ENCODE measurements at places on chromosomes 3 and 15. TPM values are rescaled to one million over a fixed set of nuclear protein-coding genes. Genes with fewer than 3 reads are reported as not detected.

DNA sequence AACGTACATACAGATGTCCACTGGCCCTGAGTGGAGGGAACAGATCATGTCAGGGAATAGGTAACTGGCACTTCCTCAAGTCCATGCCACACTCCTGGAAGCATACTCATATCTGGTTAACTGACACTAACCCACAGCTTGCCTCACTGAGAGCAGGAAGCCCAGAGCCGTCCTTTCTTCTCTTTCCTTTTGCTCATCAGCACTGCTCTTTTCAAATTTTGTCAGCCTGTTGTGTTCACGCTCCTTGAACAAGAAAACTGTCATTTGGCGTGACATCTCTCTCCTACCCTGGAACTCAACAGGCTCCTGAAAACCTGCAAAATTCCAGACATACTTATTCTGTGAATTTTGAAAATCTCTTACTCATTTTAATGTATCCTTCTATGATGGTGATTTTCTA lies 360.2 kb downstream of the MAGI1 start:
- DNase-seq = no peak

DNA sequence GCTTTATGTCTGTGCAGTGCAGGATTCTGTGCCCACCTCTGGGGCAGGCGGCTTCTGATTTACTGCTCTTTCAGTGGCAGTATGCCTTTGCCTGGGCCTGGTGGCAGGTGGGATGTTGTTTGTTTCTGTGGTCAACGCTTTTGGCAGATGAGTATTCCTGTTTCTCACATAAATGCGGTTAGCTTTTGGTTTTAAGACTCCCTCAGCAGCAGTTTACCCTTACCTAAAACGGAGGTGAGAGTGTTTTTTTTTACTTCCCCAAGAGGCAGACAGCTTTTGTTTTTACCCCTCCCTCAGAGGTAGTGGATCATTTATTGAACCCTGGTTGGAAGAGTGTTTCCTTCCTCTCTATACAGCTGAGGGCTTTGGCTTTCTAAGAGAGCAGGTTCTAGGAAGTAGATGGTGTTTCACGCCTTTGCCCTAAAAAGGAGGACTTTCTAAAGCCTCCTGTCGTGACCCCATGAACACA lies 134.1 kb upstream of the PLSCR5 start:
- DNase-seq = no peak

Gene AHSG
- total RNA-seq = not detected

Gene CHRNA7
- total RNA-seq = 2.3 TPM

GRCh38 chr3:134603480-134603879 lies 47.3 kb downstream of the KY start:
- DNase-seq = no peak

DNA sequence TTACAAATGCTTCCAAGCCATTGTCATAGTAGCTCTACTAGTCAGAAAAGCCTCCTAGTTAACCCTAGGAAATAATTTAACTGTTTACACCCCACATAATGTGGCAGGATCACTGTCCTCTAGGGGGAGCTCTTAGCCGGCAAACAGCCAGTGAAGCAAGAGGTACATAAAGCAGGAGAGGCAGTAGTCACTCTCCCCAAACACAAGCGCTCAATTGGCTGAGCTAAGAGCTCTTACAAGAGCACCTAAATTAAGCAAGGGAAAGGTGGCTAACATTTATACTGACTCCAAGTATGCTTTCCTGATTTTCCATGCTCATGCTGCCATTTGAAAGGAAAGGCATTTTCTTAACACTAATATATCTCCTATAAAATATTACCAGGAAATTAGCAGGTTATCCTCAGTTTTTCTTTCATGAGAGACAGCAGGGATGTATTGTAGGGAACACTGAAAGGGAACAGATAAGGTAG lies 37.6 kb downstream of the NCEH1 start:
- DNase-seq = no peak

- no peak for DNase-seq
Measured at GRCh38 chr15:56176996-56177395, 66.7 kb downstream of the RFX7 start.

Gene COL6A5
- total RNA-seq = not detected

Gene UACA
- 68.5 TPM for total RNA-seq

GRCh38 chr3:24224666-24225384 lies 269.8 kb downstream of the THRB start:
- DNase-seq = no peak

Gene TMEM108
- 0.98 TPM for total RNA-seq

DNA sequence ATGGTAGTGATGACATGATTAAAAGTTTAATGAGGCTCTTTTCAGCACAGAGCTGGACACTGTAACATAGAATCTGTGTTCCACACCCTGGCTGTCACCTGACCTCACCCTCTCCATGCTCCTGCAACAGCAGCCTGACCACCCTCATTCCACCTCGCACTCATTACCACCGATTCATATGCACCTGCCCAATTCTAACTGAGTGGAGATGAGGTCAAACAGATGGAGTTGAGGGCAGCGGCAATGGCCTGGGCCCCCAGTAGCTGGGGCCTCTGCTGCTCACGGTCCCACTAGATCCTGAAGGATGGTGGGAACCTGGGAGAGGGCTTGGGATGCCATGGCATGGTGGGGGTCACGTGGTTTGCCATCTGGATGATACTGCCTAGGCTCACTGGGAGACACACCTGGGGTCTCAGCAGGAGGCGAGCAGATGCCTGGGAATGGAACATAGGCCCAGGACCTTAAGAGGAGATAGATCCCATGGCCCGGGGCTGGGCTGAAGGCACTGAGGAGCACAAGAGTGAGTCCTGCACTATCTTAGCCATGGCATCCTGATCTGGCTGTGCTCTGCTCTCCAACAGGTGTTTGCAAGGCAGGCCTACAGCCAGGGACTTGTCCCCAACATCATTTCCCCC lies 1.3 kb downstream of the SCN5A start:
- DNase-seq = no peak

- DNase-seq = no peak
Measured at GRCh38 chr3:156017352-156018030, 102.9 kb upstream of the KCNAB1 start.

Gene SPRED1
- 22.3 TPM for total RNA-seq

GRCh38 chr15:38474155-38474757 lies 20.3 kb downstream of the FAM98B start:
- no peak for DNase-seq

DNA sequence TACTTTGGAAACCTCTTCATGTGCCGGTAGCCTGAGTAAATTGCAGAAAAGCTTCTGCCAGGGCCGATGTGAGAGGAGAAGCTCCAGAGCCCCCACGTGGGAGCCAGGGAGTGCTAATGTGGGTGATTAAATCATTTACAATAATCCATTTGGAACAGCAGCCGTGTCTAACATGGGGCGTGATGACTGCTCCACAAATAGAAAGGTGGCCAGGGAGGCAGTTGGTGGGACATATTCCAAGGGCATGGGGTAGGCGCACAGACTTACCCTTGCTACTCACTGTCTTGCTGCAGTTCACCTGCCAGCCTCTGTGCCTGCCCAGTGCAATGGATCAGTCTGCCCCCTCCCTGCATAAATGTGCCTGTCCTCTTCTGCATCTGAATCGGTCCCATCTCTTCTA lies 39.3 kb upstream of the INSYN1 start:
- no peak for DNase-seq

Gene GOLGA8T
- not detected for total RNA-seq

Gene DNAJC19
- total RNA-seq = 39.8 TPM

GRCh38 chr3:196175722-196176121 lies 35.5 kb downstream of the ZDHHC19 start:
- DNase-seq = no peak

Gene GRM7
- total RNA-seq = 1.1 TPM

DNA sequence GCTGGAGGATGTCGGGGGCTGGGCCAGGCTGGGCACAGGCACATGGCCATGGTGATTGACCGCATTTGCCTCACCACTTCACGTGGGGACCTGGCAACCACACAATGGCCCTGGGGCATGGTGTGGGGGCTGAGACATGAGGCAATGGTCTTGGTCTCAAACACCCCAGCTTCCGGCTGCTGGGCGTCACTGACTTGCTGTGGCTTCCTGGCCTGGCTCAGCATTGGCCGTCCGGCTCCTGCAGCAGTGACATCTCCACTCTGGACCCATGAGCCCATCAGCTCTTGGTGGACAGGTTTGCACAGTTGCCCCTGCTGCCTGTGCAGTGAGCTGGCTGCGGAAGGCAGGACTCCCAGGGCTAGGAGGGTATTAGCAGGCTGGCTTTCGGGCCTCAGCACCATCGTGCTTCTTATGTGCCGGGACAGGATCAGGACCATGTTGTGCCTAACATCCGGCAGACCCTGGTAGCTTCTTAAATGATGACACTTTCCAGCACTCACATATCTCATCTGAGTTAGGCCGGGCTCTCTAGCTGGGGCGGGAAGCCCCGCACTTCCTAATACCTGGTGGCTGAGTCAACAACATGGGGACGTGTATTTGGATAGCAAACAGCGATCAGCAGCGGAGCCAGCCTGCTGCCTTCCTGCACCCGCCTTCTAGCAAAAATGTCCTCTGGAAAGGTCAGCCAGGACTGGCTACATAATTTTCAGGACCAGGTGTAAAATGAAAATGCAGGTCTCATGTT lies 34.1 kb downstream of the ZNF710 start:
- DNase-seq = peak; percentile 81

Gene PPP1R14D
- total RNA-seq = 4.9 TPM

Gene TM4SF1
- total RNA-seq = 48.5 TPM

- DNase-seq = no peak
Measured at GRCh38 chr3:73055583-73055982, 5.9 kb upstream of the EBLN2 start.

DNA sequence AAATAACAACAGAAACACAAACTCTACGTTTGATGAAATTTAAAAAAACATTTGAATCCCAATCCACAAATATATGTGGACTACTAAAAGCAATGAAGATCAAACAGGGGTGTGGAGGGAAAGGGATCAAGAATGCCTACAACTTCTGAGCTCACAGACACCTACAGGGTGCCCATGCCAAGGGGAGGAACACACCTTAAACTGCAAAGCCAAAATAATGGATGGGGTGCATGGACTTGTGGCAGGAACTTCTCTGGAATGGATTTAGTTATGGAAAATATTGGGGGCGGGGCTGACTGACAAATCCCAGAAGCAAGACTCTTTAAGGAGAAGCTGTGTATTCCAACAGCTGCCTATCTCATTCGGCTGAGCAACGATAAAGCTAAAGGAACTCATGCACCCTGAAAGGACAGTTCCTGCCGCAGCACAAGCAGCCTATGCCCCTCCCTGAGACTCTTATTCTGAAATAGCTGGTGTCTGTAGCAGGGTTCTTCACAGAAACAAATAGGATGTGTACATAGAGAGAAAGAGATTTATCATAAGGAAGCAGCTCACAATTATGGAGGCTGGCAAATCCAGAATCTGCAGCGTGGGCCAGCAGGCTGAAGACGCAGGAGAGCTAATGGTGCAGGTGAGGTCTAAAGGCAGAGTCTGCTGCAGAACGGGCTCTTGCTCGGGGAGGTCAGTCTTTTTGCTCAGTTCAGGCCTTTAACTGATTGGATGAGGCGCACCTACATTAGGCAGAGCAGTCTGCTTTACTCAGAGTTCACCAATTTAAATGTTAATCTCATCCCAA lies 24.5 kb upstream of the PLA2G4D start:
- DNase-seq = no peak

DNA sequence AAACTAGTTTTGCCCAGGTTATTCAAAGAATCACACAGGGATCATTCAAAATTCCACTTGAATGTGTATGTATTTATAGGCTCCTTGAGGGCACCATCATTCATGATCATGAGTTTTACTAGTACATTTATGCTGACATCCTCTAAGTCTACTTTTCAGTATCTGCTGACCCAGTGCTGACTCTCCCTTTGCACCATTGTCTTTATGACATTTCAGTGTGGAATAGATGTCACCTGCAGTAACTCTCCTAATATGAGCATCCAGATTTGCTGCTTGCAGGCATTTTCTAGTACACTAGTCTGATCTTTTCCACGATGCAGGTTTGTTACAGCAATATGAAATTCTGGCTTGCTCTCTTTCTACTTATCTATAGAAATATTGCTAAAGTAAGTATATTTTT lies 1603.5 kb downstream of the SI start:
- no peak for DNase-seq

- DNase-seq = no peak
Measured at GRCh38 chr15:73172508-73172907, 120.2 kb downstream of the NEO1 start.

GRCh38 chr15:70153921-70154717 lies 56.4 kb upstream of the TLE3 start:
- DNase-seq = no peak

- no peak for DNase-seq
Measured at GRCh38 chr3:105062853-105063252, 303.9 kb upstream of the ALCAM start.

GRCh38 chr3:182909318-182910040 lies 70.9 kb downstream of the DCUN1D1 start:
- DNase-seq = no peak

Gene DNAH12
- total RNA-seq = 0.15 TPM

DNA sequence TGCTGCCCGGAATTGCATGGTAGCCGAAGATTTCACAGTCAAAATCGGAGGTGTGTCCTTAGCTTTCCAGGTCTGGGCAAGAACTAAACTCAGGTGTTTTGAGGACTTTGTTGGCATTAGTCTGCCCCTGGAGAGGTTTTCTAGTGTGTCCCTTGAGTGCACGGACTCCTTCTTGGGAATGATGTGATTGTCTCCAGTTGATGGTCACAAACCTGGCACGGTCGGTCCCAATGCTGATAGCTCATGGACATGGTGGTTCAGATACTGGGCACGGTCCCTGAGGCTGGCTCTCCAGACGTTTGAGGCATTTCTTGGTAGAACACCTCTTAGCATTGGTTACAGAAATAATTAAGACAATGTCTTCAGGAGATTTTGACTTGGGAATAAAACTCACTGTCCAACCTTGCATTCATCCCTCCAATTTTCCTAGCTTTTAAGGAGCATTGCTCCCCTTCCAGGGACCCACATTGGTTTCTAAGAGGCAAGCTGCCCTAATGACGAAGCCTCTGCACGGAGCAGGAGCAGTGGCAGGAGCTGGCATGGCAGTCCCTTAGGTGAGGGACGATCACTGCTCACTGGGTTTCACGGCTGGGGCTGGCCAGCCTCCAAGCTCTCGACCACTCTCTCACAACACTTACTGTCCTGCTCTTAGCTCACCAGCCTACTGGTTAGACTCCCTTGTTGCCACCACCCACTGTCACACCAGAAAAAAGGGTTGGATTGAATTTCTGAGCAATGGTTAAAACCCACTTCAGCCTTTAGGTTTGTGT lies 68.1 kb downstream of the PGPEP1L start:
- DNase-seq = no peak

DNA sequence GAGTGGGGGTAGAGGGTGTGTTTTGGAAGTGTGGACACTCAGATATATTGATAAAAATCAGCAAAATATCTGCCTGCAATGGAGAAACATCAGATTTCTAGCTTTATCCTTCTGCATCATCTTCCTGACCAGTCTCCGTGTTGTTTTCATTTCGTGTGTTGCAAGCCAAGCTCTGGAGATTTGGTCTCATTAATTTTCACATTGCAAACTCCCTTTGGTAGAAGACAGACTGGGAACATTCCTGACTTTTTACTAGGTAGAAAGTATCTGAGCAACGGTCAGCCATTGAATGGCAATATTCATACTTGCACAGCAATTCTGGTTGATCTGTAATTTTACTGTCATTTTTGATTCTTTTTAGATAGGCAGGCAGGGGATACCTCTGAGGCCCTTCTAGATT lies 30.4 kb downstream of the FSTL1 start:
- no peak for DNase-seq

GRCh38 chr3:21960033-21960432 lies 209.0 kb upstream of the ZNF385D start:
- DNase-seq = no peak

Data from breast epithelium (tissue), 4 donors.